SJCRH30 (cell line): ENCODE measurements at places on chromosomes 11 and 22.

- no peak overlapping the region for H3K27ac ChIP-seq
- no peak for DNase-seq
- no peaks in the 10 kb centered on the region for H3K27me3 ChIP-seq
- no peak overlapping the region for H3K4me3 ChIP-seq
- no peaks in the 10 kb centered on the region for H3K4me1 ChIP-seq
Measured at GRCh38 chr11:127451861-127452260, 451.3 kb upstream of the KIRREL3 start.

- no peaks in the 10 kb centered on the region for H3K27me3 ChIP-seq
- peaks cover 27% of the 10 kb centered on the region for H3K4me1 ChIP-seq
- peaks cover 9% of the 10 kb centered on the region for H3K36me3 ChIP-seq
- H3K27ac ChIP-seq: no peak within 1 kb of the TSS
- H3K4me3 ChIP-seq: no peak within 1 kb of the TSS
Measured at GRCh38 chr22:37486224-37486845, at the start of gene MFNG. Gene MFNG, minus strand, starts transcription at chr22:37486384. Its CDS starts 207 bp downstream, at chr22:37486177.

DNA sequence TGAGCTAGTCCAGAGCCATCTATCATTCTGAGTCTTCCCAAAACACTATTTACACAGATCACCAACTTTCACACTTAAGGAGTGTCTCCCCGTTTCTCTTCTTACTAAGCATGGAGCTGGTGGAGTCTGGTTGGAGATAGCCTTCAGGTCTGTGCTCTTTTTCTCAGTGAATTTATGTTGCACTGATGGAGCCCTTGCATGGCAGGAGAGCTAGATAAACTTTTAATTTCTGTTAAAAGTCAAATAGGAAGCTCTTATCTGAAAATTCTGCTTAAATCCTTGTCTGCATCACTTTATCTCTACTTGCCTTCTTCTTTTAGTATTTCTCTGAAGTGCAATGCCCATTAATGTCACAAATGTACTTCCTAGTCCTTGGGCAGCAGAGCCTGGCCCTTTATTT, 63.4 kb downstream of the ST3GAL4 start:
- H3K27me3 ChIP-seq: no peaks in the 10 kb centered on the region
- H3K4me1 ChIP-seq: peaks cover 15% of the 10 kb centered on the region
- 0 out of 2 replicates have a peak, but pooled peaks cover 2% of the 10 kb centered on the region for H3K36me3 ChIP-seq
- no peak overlapping the region for H3K4me3 ChIP-seq

DNA sequence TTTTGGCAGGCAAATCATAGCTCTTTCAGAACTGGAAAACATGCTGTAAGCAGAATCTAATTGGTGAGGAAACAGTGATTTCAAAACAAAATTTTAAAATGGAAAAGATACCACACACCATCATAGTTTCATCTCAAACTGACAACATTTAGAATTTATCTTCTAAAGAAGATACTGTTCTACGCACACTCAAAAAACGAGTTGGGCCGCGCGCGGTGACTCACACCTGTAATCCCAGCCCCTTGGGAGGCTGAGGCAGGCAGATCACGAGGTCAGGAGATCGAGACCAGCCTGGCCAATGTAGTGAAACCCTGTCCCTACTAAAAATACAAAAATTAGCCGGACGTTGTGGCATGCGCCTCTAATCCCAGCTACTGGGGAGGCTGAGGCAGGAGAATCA, 44.2 kb upstream of the ADSL start:
- no peaks in the 10 kb centered on the region for H3K4me1 ChIP-seq
- no peak overlapping the region for H3K27ac ChIP-seq
- H3K27me3 ChIP-seq: no peaks in the 10 kb centered on the region
- no peak for DNase-seq
